ENCODE measurements at places on chromosomes 3 and 15.
A peak's percentile ranks its signal among the peaks of the same experiment; 100 is the strongest.

GRCh38 chr3:74546426-74546825, 68.0 kb downstream of the CNTN3 start:
- no peak for DNase-seq

DNA sequence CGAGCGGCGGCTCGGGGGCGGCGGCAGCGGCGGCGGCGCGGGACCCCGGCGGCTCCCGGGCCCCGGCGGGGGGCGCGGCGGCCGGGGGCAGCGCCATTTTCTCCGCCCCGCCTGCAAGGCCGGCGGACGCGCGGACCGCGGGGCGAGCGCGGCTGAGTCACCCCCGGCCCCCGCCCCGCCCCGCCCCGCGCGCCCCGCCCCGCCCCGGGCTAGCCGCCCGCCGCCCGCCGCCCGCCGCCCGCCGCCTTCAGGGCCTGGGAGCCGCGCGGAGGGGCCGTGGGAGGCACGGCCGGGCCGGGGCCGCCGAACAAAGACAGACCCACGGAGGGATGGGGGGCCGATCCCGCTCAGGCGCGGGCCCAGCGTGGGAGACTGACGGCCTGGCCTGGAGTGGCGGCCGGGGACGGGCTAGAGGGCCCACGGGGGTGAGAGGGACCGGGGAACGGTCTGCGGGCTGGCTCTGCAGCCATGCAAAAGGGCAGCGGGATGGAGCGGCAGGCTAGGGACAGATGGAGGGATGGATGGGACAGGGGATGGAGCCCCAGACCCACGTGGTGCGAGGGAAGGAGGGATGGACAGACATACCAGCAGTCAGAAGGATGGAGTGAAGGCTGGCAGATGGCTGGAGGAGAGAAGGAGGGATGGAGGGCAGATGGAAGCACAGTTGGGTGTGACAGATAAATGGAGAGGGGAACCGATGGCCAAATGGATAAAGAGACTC, at the start of gene EIF4E3:
Gene EIF4E3, minus strand, starts transcription at position 132 of the 721 bp plus-strand sequence. Its CDS starts 35 bp downstream, at position 97.
- peak; percentile 38 for DNase-seq

DNA sequence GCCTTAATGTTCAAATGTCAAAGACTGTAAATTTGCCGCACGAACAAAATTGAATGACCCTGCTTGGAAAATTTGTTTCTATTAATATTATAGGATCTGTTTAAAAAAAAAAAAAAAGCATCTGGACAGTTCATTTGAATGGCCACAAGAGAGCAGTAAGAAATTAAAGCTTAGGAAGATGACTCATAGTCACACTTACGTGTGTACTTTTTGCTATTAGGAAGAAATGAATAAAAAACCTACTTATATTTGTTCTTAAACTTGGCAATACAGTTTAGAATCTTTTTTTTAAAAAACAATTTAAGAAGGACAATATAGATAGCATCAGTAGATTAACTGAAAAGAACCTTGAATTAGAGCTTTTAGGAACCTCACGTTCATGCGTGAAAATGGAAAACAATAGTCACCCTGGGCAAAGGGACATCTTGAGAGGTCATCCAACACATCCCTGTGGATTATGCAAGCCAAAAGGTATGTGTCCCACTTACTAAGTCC, 621.8 kb downstream of the MECOM start:
- peak; percentile 56 for DNase-seq

DNA sequence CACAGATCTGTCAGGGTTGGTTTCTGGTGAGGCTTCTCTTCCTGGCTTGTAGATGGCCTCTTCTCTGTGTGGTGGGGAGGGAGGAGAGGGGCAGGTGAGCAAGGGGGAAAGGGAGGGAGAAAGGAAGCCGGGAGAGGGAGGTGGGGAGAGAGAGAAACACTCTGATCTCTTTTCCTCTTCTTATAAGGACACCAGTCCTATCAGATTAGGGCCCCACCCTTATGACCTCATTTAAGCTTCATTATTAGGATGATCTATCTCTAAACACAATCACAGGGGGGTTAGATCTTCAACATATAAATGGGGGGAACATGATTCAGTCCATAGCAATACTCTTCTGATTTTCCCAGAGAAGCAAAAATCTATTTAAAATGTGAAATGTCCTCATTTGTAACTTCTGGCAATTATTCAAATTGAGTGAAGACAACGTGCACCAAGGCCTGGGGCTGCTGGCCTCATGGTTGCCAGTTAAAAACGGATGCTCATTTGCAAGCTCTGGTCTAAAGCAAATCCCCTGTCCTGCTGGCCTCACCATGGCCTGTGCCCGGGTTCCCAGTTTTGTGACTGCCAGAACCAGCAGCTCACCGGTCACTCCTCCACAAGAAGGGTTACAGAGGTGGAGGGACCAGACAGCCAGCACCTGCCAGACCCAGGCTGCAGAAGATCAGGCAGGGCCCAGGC, 8.3 kb downstream of the POMGNT2 start:
- DNase-seq, result no peak

GRCh38 chr3:126292318-126293070, 64.7 kb downstream of the KLF15 start:
- DNase-seq, result no peak

DNA sequence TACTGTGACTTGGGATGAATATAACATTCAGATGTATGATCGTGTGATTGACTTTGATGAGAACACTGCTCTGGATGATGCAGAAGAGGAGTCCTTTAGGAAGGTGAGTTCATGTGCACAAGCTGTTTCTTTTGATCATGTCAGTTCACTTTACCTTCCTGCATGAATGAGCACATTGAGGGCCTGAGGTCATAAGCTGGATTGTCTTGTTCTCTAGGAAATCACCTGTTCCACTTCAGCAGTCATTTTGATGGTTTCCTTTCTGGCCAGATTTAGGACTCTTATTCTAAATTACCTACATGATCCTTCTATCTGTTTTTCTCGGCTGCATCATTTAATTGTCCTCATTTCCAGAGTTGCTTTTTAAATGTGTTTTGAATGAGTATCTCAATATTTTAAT, 4.1 kb downstream of the RCN2 start:
- DNase-seq, result no peak

DNA sequence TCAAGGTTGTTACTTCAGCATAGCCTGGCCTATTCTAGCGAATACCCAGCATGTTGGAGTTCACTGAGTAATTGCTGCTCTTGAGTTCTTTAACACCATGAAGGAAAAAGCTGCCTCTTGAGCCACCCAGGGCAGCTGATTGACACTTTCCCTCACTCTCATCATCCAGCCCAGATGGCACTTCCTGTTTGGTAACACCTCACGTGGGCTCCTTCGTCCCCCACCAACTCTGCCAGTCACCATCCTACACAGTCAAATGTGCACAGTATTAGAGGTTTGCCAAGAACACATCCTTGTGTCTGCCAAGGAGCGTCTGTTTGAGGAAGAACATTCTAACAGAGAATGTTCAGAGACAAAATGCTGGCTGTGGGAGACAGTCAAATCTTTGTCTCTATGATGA, 266.3 kb downstream of the RPLP1 start:
- no peak for DNase-seq

- peak; percentile 87 for DNase-seq
Measured at GRCh38 chr3:124934577-124934976, at the start of gene MUC13. Gene MUC13, minus strand, starts transcription at chr3:124934751. Its CDS starts 39 bp downstream, at chr3:124934712.

DNA sequence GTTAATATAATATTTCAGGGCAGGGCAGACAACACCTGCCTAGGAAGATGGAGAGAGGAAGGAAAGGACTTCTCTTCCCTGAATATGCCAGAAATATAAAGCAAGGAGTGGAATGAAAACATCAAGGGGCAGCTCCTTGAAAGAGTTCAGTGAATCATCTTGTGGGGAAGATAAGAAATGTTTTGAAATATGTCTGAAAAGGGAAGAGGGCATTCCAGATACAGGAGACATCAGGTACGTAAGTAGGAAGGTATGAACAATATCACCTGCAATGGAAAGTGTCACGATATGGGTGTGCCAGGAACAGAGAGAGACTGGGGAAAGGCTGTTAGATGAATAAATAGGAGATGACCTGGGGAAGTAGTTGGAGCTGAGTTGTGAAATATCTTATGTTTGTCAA, 75.8 kb upstream of the WDR72 start:
- DNase-seq, result peak; percentile 49
